Stimulated activated CD8-positive, alpha-beta memory T cell treated with anti-CD3 and anti-CD28 coated beads, Interleukin-7, amount 100 ng/mL, for 48 hours (primary cell): ENCODE measurements at places on chromosomes 13 and 19.

DNA sequence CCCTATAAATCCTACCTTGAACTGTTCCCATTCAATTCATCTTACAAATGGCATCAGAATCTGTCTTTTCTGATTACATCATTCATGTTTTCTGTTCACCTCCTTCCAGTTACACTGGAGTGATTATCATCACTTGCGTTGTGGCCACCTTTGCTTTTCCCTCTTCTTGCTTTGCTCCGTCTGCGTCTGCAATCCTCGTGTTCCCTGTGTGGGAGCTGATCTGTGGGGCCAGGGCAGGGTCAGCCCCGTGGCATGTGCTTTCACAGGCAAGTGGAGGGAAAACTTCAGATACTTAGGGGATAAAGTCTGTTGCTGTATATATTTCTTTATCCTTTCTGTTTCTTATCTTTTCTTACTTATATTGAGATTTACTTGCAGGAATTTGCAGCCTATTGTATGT lies 277.7 kb downstream of the SLC7A1 start:
- no peak for DNase-seq

- no peak for DNase-seq
Observed at GRCh38 chr13:70386919-70387318, 278.7 kb upstream of the KLHL1 start.

- DNase-seq, result no peak
Observed at GRCh38 chr13:38685974-38686576, 802 bp upstream of the FREM2 start.

DNA sequence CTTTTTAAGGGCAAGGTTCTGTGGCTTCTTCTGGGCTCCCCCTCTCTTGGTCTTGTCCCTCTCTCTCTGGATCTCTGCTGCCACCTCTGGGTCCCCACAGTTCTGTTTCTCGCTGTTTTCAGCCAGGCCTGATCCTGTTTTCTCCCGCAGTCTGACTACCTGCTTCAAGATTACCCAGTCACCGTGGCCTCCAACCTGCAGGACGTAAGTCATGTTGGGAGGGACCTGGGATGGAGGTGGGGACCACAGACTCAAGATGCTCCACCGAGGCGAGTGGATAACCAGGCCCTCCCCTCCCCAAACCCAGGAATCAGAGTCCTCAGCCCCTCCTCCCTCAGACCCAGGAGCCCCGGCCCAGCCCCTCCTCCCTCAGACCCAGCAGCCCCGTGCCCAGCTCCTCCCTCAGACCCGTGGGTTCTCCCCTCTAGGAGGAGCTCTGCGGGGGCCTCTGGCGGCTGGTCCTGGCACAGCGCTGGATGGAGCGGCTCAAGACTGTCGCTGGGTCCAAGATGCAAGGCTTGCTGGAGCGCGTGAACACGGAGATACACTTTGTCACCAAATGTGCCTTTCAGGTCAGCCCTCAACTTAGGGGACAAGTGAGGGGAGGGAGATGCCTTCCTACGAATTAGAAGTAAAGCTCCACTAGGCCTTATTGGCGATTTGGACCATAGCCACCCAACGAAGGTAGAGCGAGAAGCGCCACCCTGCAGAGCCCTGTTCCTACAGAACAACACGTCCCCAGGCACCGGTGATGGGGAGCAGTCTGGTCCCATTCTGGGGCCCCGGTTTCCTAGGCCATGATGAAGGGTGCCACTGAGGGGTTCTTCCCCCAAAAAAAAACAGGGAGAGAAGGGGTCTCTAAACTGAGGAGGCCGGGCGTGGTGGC lies 2.2 kb downstream of the FLT3LG start:
- DNase-seq, result no peak

DNA sequence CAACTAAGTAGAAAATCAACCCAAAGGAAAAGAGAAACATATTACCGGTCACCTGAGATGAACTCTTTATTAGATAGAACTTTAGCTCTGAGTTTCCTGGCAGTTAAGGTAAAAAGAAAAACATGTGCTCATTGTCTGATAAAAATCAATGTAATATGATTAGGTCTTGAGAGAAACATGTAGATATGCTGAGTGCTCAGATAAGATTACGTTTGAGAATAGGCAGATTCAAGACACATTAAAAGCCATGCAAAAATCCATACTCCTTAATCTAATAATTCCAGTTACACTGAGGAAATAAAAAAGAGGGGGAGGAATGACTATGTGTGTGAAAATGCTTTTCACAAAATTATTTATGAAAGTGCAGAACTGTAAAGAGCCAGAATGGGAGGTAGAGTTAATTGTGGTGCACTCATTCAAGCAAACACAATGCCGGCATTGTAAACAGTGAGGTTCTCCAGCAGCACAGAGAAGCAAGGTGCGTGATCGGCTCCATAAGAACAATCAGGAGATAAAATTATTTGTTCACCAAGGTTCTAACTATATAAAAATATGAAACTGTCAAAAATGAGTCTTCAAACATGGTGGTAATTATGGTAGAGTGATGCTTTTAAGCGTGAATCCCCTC lies 88.8 kb downstream of the MBNL2 start:
- DNase-seq, result no peak

GRCh38 chr13:104024416-104025170 lies 958.4 kb upstream of the SLC10A2 start:
- no peak for DNase-seq

GRCh38 chr13:109383683-109384082 lies 402.7 kb downstream of the IRS2 start:
- no peak for DNase-seq

DNA sequence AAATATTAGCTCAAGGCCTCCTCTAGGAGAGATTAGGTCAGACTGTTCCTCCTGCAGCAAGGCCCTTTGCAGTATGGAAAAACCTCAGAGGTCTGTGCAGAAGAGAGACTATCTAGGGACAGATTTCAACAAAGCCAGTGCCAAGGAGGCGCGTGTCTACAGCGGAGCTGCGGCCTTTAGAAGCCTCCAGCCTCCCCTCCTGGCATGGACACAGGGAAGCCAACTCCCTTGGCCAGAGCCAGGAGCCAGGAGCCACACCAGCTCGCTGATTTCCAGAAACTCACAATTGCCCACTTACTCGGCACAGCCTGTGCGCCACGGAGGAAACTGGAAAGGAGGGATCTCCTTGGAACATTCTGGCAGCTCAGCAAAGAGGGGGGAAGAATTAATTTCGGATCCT lies 63.4 kb downstream of the INSR start:
- no peak for DNase-seq

GRCh38 chr13:39263033-39263432 lies 224.8 kb downstream of the NHLRC3 start:
- peak; percentile 16 for DNase-seq

GRCh38 chr13:20475927-20476691 lies 49.5 kb downstream of the CRYL1 start:
- peak; percentile 25 for DNase-seq

- DNase-seq, result no peak
Observed at GRCh38 chr13:43016226-43016625, 7.2 kb upstream of the DNAJC15 start.

DNA sequence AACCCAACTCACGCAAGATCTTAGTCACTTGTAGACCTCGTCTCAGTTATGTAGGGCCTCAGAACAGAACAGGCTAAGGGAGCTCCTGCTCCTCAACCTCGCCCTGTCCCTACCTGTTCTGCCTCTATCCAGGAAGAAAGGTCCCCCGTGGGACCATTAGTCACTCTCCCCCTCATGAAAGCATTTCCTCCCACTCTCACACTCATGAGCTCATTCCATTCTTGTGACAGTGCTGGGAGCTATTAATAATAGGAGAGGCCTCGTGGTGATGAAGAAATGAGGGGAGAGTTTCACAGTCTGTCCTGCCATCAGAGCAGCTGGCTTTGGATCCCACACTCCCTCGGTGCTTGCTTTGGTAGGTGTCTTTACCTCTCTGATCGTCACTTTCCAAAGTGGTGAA lies 10.2 kb downstream of the PPP2R1A start:
- DNase-seq, result no peak

DNA sequence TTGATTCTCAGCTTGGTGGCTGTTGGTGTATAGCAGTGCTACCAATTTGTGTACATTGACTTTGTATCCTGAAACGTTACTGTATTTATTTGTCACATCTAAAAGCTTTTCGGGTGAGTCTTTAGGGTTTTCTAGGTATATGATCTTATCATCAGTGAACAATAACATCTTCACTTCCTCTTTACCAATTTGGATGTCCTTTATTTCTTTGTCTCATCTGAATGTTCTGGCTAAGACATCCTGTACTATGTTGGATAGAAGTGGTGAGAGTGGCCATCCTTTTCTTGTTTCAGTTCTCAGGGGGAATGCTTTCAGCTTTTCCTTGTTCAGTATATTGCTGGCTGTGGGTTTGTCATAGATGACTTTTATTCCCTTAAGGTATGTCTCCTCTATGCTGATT lies 6.0 kb upstream of the ZNF738 start:
- DNase-seq, result no peak

DNA sequence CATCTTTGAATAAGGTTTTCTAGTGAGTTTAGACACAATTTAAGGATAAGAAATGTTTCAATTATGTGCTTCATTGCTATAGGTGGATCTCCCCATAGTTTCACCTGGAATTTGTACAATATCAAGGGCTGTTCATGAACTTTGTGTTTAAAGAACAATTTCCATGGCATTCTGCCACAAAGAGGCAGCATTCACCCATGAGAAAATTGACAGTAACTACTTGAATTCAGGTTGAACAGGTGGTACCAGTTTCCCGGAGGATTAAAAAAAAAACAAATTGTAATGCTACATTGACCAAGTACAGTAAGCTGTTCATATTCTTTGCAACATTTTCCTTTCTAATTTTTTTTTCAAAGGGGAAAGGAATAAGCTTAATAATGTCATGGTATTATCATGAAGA lies 9.1 kb downstream of the SLITRK5 start:
- DNase-seq, result no peak

- no peak for DNase-seq
Observed at GRCh38 chr13:59274958-59275727, 888.6 kb downstream of the DIAPH3 start.

GRCh38 chr13:66224663-66225062 lies 1005.5 kb downstream of the PCDH9 start:
- DNase-seq, result no peak

GRCh38 chr13:48531416-48532255 lies 1.2 kb downstream of the RCBTB2 start:
- no peak for DNase-seq

DNA sequence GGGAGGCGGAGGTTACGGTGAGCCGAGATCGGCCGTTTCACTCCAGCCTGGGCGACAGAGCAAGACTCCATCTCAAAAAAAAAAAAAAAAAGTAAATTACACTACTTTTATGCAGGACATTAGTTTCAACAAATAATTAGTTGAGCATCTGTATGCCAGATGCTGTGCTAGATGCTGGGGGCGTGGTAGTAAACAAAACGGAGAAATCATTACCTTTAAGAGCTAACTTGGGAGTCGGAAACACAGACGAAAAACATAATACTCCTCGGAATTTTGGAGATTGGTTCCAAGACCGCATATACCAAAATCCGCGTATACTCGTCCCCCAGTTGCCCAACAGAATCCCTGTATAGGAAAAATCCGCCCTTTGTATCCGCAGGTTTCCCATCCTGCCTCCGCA lies 1.3 kb upstream of the DUS3L start:
- DNase-seq, result no peak

DNA sequence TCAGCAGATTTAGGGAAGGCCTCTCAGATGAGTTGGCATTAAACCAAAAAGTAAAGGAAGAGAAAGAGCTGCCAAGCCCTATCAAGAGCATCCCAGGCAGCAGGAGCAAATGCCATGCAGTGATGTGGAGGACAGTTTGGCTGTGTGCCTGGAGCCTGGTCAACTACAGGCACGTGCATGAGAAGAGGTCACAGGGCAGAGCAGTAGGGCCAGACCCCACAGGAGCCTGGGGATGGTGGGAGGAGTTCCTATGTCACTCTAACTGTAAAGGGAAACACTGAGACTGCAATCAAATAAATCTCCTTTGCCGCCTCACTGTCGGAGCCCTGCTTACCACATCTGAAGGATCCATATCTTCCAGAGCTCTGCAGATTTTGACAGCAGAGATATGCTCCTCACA lies 240.5 kb downstream of the ENOX1 start:
- no peak for DNase-seq

GRCh38 chr13:79686441-79686840 lies 205.5 kb downstream of the NDFIP2 start:
- DNase-seq, result no peak

DNA sequence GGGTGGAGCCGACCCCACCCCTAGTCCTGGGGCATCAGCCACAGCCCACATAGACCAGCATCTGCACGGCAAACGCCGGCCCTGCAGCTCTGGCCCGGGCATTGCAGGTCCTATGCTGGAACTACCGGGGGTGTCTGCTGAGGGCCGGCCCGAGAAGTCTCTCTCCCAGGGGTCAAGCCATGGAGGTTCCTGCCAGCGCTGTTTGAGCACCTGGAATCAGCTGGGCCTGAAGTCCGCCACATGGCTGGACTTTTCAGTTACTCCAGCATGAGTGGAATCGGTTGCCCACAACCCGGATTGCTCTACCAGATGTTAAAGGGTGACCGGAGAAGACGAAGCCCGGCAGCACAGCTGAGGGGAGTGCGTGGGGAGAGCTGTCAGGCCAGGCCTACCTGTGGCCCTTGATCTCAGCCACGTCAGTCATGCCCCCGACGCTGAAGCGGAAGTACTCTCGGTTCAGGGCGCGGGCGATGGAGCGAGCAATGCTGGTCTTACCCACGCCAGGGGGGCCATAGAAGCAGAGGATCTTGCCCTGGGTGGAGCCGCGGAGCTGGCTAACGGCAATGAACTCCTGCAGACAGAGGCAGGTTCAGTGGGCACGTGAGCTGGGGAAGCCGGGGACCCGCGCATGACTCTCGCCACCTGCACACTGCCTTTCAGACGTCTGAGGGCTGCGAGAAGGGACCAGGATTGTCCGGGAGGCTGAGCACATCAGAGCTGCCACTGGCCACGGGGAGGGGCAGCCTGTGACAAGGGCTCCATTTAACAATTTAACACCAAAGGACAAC lies 8.7 kb downstream of the RPL36 start:
- DNase-seq, result no peak

- DNase-seq, result no peak
Observed at GRCh38 chr19:13920940-13921747, 15.1 kb downstream of the CC2D1A start.

DNA sequence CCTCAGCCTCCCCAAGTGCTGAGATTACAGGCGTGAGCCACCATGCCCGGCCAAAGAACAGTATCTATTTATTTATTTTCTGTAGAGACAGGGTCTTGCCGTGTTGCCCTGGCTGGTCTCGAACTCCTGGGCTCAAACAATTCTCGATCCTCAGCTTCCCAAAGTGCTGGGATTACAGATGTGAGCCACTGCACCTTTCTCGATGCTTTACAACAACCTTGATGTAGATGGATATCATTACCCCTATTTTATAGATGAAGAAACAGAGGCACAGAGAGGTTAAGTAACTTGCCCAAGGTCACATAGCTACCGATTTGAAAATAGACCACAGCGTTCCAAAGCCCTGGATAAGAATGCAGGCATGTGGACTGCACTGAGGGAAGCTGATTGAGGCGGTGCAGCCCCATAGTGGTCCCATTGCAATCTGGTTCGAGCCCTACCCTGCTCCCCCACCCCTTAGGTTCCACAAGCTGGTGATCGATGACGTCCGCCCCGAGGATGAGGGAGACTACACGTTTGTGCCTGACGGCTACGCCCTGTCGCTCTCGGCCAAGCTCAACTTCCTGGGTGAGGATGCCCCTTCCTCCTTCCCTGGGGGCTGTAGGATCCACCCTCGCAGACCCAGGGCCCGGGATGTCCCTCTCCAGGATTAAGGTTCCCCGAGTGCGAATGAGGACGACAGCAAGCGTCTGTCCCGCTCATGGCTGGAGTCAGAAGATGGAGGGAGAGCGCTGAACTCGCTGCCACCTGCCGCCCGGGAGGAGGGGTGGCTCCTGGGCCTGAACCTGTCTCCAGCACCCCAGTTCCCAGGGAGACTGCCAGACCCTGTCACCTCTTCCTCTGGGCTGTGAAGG lies 17.9 kb downstream of the MYBPC2 start:
- DNase-seq, result no peak

GRCh38 chr13:69279213-69279612 lies 828.4 kb upstream of the ATXN8OS start:
- no peak for DNase-seq
